ENCODE measurements at places on chromosomes 7 and 10. TPM values are rescaled to one million over a fixed set of nuclear protein-coding genes. Genes with fewer than 3 reads are reported as not detected.

NPY gene
- total RNA-seq, result not detected

MEOX2 gene
- total RNA-seq, result 0.83 TPM

TMEM270 gene
- not detected for total RNA-seq

CFAP46 gene
- total RNA-seq, result 1.5 TPM
